ENCODE measurements at places on chromosomes 13 and 19. TPM values are rescaled to one million over a fixed set of nuclear protein-coding genes. Genes with fewer than 3 reads are reported as not detected.

GRCh38 chr19:1362387-1363257 is 21.1 kb upstream of the NDUFS7 start:
- no peak for DNase-seq

DNA sequence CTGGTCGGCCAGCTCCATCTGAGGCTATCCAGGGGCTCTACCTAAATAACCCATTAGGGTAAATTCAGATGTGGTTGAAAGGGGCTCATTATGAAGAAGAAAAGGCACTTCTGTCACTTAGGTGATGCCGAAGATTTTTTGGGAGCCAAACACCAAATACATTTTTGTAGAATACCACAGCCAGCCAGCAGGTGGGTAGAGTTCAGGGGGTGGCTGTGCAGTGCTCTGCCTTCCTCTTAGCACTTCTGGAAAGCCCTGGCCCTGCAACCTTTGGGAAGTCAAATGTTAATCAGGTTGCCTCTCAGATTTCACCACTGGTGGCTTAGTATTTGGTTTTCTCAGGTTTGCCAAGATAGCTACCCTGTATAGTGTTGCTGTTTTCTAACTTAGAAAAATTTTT is 18.5 kb upstream of the GPR18 start:
- DNase-seq = no peak

- DNase-seq = no peak
These were observed 72.7 kb downstream of the DNAJC15 start for GRCh38 chr13:43095771-43096719.

DNA sequence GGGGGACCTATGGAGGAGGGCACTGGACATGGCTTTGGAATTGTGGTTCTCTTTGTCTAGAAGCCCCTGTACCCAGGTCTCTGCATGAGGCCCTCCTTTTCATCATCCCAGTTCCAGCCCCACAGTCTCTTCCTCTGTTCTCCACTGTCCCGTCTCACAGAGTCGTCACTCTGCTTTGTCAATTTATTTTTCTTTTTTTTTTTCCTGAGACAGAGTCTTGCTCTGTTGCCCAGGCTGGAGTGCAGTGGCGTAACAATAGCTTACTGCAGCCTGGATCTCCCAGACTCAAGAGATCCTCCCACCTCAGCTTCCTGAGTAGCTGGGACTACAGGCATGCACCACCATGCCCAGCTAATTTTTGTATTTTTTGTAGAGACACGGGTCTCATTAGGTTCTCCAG is 619 bp upstream of the EXOC3L2 start:
- DNase-seq = no peak

- peak; percentile 63 for DNase-seq
These were observed 3.4 kb downstream of the SF3A2 start for GRCh38 chr19:2239771-2240770.

DNA sequence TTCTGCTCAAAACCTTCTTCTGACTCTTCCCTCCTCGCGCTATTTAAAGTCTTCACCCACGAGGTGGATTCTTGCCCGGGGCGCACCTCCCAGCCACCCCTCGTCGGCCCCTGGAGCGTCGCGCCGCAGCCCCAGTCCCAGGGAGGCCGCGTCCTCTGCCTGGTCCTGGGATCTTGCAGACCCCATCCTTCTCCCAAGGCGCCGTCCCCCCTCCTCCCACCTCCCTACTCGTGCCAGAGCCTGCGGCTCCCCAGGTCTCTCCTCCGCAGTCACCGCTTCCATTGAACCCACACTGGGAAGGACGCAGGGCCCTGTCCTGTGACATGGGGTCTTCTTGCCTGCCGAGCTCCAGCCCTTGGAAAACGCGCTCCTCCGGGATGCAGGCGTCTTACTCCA is 486 bp downstream of the ZNF808 start:
- DNase-seq = no peak

DNA sequence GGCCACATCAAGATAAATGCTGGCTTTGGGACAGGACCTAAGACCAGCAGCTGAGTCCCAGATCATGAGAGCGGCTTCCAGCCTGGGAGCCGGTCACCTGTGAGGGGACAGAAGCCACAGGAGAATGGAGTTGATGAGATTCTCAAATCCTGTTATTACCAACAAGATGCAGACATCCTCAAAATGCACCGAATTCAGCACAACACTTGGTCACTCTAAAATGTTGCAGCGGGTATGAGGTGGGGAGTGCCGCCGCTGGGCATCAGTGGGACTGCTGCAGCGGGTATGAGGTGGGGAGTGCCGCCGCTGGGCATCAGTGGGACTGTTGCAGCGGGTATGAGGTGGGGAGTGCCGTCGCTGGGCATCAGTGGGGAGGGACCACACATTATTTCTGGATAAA is 21.2 kb downstream of the RANBP3 start:
- DNase-seq = no peak

DNA sequence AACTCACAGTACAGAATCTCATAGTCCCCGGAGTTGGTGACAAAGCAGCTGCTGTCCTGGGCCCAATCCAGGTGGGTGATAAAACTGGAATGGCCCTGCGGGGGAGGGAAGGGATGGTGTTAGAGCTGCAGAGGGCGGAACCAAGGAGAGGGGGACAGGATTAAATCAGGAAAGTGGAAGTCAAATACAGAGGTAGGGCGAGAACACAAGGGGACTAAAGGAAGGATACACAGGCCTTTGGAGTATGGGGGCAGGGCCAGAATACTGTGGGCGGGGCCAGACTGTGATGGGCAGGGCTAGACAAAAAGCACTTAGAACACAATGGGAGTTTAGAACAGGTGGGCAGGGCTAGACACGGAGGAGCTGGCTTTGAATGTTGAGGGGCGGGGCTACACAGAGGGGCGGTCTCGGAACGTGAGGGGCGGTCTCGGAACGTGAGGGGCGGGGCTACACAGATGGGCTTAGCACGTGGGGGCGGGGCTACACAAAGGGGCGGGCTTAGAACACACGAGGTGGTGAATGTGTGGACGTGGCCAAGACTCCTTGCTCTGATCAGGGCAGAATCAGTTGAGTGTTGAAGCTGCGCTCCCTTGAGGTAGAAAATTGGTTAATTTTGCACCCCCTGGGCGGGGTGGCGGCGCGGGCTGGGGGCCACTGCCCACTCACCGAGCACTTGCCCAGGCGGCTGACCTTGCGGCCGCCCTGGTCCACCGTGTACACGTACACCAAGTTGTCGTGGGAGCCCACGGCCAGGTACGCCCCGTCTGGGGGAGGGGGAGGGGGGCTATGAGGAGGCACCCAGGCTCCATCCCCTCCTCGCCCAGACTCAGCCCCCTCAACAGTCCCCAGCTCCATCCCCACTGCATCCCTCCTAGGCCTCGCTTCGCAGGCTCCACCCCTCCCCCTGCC is 14.0 kb upstream of the GPR4 start:
- DNase-seq = peak; percentile 92

- DNase-seq = no peak
These were observed 50.4 kb downstream of the MLLT1 start for GRCh38 chr19:6229216-6229913.

GRCh38 chr19:28603453-28603852 is 609.5 kb downstream of the UQCRFS1 start:
- no peak for DNase-seq

DNA sequence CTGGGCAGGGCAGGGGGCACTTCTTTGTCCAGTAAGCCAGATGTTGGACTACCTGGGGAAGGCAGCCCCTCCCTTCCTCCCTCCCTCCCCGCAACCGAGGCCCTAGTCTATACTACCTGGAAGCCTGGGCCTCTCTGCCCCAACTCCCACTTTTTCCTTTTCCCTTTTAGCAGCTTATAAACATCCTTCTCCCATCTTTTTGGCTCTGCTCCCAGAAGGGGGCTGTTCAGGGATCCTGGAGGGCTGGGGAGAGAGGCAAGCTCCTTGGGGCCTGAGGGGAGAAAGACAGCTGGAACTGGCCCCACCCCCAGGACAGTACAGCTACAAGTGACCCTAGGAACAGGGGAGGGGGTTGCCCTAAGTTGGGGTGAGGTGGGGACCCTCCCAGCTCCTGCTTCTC is 44.9 kb downstream of the LYL1 start:
- no peak for DNase-seq

DNA sequence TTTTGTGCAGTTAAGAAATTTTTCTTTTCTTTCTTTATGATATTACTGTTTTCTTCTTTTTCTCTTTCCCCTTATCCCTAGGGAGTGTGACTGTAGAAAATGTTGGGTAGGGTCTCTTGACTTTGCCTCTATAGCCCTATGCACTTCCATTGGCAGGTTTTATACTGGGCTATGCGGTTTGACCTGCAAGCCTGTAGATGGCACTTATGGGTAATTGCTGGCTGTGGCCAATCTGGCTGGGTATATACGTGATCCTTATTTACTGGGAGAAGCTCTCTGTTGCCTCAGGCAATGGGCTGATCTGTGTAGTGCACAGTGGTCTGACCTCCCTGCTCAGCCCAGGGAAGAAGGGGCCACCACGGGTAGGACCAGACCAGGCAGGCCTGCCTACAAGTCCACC is 78.8 kb downstream of the RAP2A start:
- no peak for DNase-seq

DNA sequence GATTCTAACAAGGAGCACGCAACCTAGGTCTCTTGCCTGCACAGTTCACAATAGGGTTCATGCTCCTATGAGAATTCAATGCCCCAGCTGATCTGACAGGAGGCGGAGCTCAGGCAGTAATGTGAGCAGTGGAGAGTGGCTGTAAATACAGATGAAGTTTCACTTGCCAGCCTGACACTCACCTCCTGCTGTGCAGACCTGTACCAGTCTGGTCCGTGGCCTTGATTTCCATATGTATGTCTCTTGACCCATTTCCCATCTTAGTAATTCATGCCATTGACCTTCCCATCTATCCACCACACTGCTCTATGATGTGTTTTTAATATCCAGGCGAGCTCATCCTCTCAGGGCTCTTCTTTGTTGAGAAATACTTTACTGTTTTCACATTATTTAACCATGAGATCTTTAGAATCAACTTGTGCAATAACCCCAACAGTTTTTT is 95.2 kb downstream of the LRCH1 start:
- no peak for DNase-seq

- no peak for DNase-seq
These were observed 913.8 kb upstream of the SLITRK5 start for GRCh38 chr13:86757236-86757978.

- DNase-seq = no peak
These were observed 463.3 kb downstream of the ITGBL1 start for GRCh38 chr13:101915755-101916107.

DNA sequence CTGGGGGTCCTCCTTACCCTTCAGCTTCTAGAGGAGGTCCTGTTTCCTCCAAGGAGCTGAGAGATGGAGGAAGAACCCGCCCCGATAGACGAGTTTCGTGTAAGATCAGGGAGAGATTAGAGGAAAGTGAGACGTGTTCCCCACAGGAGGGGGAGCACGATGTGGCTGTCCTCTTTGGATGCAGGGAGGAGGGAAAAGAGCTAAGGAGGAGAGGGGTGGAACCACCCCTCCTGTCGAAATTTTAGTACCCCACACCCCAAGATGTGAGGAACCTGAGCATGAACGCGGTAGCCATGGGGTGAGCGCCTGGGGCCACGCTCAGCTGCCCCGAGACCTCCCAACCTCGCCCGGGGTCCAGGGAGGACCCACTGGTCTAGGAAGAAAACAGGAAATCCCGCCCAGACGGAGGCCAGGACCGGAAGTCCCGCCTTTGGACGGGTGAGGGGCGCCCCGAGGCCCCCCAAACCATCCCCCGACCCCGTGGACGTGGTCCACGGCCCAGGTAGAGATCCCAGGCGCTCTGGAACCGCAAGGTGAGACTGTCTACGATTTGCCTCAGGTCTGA is 1.2 kb downstream of the AKT1S1 start:
- peak; percentile 71 for DNase-seq

CAMSAP3 gene
- total RNA-seq = 104 TPM

ZNF569 gene
- total RNA-seq = 21.2 TPM

PDX1 gene
- 0.12 TPM for total RNA-seq

IQCN gene
- total RNA-seq = 30.1 TPM

GFY gene
- 0.62 TPM for total RNA-seq

ZNF844 gene
- 18.0 TPM for total RNA-seq

JSRP1 gene
- total RNA-seq = 2.6 TPM

TMIGD2 gene
- total RNA-seq = 0.47 TPM

CEACAM3 gene
- total RNA-seq = not detected

C19orf85 gene
- not detected for total RNA-seq

INSR gene
- 96.5 TPM for total RNA-seq

ZNF841 gene
- 26.9 TPM for total RNA-seq
